ENCODE measurements at places on chromosomes 3 and 15.

DNA sequence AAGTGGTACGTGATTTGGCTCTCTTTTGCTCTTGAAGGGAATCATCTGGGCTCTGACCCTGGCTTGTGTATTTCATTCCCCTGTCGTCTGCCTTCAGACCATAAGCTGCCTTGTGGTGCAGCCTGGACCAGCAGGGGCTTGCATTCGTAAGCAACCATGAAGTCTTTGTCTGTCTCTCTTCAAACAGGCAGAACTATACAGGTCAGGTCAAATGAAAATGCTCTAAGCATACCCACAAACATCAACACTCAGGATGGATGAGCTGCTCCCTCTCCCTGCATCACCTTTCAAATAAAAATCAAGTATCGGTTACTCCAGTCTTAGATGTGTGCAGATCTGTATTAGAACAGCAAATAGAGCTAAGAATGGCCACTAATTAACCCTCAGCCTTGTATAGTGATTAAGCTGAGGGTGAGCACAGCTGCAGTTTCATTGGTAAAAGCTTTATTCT is 268.6 kb upstream of the UBE2E1 start:
- DNase-seq: no peak

DNA sequence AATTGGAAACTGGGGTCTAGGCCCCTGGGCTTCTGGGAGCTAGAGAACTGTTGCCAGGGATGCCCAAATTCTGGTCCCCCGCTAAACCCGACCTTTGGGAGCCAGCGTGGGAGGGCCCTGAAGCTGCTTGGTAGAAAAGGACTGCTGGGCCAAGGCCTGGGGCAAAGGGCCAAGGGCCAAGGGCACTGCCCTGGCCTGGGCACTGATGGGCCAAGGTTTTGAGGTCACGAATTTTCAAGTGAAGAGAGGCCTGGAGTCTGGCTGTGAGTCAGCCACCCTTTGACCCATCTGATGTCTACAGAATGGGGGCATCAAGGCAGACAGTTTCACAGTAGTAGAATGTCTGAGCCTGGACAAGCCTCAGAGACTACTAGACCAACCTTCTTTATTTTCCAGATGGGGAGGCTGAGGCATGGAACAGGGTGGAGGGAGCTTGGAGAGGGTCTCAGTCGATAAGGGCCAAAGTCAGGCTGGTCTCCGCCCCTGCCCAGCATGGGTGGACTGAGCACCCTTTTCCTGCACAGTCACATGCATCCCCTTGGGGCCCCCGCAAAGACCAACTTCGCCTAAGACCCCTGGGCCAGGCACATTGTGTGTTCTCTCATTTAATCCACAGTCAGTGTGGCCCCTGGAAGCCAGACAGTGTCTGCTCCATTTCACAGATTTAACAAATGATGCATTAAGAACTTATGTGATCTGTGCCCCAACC is 66.3 kb downstream of the ATP2B2 start:
- no peak for DNase-seq

DNA sequence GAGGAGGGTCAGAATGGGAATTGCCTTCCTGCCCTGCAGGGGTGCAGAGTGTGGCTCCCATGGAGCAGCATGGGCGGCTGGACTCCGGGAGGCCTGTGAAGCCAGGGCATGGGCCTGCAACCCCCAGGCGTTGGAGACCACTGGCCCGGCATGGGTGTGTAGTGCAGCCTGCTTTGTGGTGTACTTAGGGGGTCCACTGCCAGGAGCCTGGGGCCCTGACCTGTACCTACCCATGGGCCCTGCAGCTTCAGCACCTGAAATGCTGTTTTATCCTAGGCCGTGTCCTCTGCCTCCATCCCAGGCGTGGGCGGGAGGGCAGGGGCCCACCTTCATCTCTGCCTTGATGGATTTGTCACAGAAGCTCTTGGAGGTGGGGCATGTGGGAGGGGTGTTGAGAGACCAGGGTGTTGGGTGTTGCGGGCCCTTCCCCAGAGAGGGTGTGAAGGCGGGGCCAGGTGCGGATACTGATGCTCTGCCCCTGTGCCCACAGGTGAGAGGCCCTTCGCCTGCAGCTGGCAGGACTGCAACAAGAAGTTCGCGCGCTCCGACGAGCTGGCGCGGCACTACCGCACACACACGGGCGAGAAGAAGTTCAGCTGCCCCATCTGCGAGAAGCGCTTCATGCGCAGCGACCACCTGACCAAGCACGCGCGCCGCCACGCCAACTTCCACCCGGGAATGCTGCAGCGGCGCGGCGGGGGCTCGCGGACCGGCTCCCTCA is 45.0 kb downstream of the KLF13 start:
- no peak for DNase-seq

DNA sequence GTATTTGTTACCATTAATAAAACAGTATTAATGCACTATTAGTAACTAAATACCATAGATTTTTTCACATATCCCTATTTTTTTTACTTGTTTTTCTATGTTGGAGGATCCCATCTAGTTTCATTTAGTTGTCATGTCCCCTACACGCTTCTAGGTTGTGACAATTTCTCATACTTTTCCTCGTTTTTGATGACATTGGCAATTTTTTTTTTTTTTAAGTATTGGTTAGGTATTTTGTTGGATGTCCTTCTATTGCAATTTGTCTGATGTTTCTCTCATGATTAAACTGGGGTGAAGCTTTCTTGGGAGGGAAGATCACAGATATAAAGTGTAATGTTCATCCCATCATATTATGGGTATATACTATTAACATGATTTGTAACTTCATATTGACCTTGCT is 409.1 kb upstream of the CNTN6 start:
- DNase-seq: no peak

- DNase-seq: no peak
These were observed 193.1 kb downstream of the ERC2 start for GRCh38 chr3:56275120-56275519.
